ENCODE measurements at places on chromosomes 7 and 10.

DNA sequence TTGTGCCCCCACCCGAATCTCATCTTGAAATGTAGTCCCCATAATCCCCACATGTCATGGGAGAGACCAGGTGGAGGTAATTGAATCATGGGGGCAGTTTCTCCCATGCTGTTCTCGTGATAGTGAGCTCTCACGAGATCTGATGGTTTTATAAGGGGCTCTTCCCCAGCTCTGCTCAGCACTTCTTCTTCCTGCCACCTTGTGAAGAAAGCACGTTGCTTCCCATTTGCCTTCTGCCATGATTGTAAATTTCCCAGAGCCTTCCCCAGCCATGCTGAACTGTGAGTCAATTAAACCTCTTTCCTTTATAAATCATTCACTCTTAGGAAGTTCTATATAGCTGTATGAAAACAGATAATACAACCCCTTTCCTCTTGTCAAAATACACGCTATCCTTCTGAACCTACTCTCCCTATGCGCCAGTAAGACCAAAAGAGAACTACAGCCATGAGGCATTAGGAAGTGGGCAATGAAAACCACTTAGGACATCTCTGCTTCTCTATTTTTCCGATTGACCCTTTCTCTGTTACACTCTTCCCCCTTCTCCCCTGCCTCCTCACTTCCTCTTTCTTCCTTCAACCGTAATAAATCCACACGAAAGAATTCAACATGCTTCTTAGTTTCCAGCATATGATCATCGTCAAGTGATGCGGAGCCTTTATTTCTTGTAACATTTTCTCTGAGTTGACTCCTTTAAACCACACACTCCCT is 101.2 kb upstream of the WDR11 start:
- no peak for DNase-seq

- no peak for DNase-seq
Observed at GRCh38 chr10:75403939-75404814, 2.6 kb upstream of the ZNF503 start.

DNA sequence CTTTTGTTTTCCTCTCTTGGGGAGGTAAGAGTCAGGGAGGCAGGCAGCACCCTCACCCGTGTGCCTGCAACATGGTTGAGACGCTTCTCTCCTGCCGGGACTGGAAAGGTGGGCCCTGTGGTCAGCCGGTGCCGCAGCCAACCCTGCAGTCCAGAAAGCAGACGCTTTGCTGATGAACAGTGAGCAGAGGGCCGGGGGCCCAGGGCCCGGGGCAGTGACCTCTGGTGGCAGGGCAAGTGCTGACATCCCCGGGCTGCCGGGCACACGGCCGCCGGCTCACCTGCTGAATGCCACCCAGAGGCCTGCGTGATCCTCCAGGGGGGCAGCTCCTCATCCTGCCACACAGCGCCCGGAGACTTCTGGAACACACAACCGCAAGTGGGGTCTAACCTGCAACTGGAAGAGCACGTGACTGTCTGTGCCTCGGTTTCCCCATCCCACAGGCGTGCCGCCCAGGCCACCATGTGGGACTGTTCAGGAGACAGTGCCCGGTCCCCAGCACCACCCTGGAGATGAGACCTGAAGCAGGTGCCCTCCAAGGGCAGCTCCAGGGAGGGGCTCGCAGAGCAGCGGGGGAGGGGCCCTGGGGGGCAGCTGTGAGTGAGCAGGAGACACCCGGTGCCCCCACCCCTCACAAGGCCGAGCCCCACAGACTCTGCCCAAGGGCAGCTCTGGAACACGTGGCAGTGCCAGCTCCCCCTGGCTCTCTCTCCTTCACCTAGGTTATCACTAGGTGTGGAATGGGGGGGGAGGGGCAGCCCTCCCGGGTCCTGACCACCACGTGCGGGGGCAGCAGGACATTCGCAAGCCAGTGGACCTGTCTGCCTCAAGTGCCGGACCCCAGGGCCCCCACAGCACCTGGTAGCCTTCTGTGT is 2.2 kb upstream of the ADGRA1 start:
- no peak for DNase-seq

GRCh38 chr10:102003541-102003940 is 52.4 kb downstream of the ARMH3 start:
- no peak for DNase-seq

GRCh38 chr7:65441010-65441409 is 67.4 kb downstream of the ZNF92 start:
- no peak for DNase-seq

DNA sequence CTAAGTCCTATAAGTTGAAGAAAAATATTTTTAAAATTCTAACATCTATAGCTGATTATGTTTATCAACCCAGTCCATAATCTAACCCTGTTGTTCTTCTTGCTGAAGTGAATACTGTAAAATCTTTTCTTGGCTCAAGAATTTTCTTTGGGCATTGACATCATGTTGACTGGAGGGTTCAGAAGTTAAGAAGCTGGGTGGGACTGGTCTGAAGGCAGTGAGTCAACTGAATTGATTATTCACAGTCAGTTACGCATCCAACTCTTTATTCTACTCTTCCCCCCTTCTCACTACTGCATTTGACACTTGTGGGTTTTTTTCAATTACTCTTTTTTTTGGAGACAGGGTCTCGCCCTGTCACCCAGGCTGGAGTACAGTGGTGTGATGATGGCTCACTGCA is 31.0 kb downstream of the DENND2A start:
- no peak for DNase-seq

- no peak for DNase-seq
Observed at GRCh38 chr10:117553142-117553814, 10.7 kb downstream of the EMX2 start.

- DNase-seq, result peak; percentile 36
Observed at GRCh38 chr7:34823650-34824258, 165.7 kb downstream of the NPSR1 start.

- DNase-seq, result no peak
Observed at GRCh38 chr7:139118234-139118804, 8.8 kb upstream of the ZC3HAV1 start.
